Activated CD8-positive, alpha-beta memory T cell treated with anti-CD3 and anti-CD28 coated beads for 1 hour (primary cell): ENCODE measurements at places on chromosomes 13 and 19.

- no peak for DNase-seq
These were observed 7.0 kb downstream of the ZNF749 start for GRCh38 chr19:57441979-57442752.

- DNase-seq, result no peak
These were observed 390.9 kb downstream of the TBC1D4 start for GRCh38 chr13:75090872-75091615.

GRCh38 chr13:97743938-97744337, 209.5 kb upstream of the IPO5 start:
- DNase-seq, result no peak

DNA sequence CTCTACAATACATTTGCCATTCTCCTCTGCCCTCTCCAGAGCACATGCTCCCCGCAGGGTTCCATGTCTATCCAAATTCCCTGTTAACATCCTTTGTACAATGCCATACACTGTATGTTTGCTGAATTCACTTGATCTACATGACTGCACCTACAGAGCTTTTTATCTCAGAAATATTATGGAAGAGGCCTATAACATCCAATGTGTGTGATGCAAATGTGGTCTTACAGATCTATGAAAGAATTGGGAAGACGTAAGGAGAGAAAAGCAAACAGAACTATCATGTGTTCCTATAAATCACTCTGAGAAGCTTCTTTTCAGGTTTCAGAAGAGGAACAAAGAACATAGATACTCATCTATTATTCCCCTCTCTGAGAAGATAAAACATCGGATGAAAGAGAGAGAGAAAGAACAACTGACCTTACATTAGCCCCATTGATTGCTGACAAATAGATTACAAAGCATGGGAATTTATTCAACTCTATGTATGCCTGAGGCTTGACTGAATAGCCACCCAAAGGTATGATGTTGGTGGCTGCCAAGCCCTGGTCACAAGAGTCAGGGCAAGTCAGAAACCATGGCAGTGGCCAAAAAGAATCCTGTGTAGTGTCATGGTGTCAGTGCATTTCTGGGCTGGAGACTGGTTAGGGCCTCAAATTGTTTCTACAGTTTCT, 425.2 kb downstream of the FOXO1 start:
- DNase-seq, result no peak

DNA sequence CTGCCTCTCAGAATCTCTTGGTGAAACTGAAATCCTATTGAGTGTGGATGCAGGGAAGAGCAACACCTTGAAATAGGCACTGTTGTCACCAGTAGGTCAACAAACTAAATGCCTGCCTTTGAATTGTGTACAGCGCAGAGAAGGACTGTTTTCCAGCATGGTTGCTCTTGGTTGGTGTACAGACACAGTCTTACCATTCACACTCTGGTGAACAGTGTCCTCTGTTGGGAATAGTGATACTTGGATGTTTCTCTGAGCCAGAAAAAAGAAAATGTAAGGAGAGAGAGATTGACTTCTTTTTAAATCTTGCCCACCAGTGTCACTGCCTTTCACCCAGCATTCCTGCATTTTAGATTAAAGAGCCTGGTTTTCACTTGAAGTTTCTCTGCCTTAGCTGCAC, 179.7 kb downstream of the STK24 start:
- DNase-seq, result no peak

- no peak for DNase-seq
These were observed 65.5 kb downstream of the RASA3 start for GRCh38 chr13:114066956-114067355.

GRCh38 chr19:39498798-39499642, at the start of gene DLL3:
TSS of gene DLL3 (plus strand) at chr19:39498947. CDS start at chr19:39498975, 28 bp downstream.
- DNase-seq, result no peak

GRCh38 chr13:81577601-81578195, 1236.8 kb upstream of the SPRY2 start:
- no peak for DNase-seq

GRCh38 chr19:1259206-1259875, 9.8 kb upstream of the CIRBP start:
- DNase-seq, result peak; percentile 54

DNA sequence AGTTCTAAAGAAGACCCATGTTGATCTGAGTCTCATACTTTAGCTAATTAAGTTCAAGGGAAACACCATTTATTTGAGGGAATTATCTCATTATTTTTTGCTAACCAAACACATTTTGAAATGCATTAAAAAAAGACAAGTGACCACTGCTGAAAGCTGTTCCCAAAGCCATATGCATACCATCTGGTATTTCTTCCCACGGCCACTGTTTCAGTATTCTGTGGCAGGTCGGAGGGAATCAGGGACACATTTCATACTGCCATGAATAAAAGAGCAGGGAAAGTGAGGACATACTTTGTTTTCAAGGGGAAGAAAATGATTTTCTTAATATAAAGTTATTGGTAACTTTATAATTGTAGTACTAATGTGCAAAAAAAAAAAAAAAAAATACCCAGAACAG, 401.2 kb downstream of the HS6ST3 start:
- no peak for DNase-seq

GRCh38 chr19:45922281-45922680, 7.7 kb upstream of the NANOS2 start:
- no peak for DNase-seq

DNA sequence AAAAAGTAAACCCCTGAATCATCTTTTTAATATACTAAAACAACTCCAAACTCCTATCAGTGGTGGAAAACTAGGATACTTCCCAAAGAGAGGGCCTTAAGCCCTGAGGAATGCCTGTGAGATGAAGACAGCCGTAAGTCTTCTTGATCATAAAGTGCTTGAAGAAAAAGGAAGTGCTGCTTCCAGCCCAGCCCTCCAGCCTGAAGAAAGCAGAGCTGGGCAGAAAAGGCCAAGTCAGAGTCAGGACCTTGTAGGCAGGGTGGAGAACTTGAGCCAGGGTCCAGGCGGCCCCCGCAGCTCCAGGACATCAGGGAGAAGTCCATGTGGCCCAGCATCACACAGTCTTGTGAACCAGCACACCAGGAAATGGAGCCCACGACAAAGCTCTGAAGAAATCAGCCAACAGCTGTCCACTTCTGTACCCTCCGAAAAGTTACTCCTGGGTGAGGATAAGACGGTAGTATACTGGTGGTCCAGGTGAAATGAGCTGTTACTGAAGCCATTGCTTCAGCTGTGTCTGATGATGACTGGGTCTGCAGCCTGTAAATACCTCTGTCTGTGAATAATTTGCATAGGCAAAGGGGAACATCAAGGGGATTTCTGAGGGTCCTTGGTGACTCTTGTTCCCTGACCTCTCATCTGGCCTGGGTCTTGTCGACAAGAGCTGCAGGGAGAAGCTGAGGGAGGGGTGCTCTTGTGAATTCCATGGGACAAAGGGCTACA, 18.7 kb upstream of the CRYL1 start:
- no peak for DNase-seq

DNA sequence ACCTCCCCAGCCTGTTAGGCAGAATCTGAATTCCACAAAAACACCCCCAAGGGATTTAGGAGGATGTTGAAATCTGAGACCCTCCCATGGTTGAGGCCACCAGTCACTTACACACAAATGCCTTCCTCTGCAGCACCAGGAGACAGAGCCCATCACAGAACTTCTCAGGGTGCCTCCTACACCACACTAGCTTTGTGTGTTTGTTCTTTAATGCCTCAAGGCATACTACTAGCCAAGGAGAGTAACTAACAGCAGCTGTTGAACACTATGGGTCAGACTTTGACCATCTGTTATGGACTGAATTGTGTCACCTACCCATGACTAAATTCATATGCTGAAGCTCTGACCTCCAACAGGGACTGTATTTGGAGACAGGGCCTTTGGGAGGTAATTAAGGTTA, 9.5 kb upstream of the MED26 start:
- no peak for DNase-seq

- no peak for DNase-seq
These were observed 4.2 kb upstream of the ADPRHL1 start for GRCh38 chr13:113457510-113457909.

GRCh38 chr13:98755116-98755515, 2.6 kb upstream of the SLC15A1 start:
- no peak for DNase-seq
